ENCODE measurements at places on chromosomes 6 and 20. TPM values are rescaled to one million over a fixed set of nuclear protein-coding genes. Genes with fewer than 3 reads are reported as not detected.

Gene PPP1R16B
- total RNA-seq = 6.7 TPM

Gene LBP
- not detected for total RNA-seq

Gene TNF
- total RNA-seq = 0.61 TPM

Gene HLA-DRB1
- 20.2 TPM for total RNA-seq

Gene RCAN2
- 12.4 TPM for total RNA-seq

Gene FAM162B
- total RNA-seq = 0.61 TPM

Gene RAET1L
- total RNA-seq = 99.5 TPM

Gene SIGLEC1
- 0.53 TPM for total RNA-seq

Gene CLPSL2
- total RNA-seq = not detected

Gene SMLR1
- not detected for total RNA-seq

Gene GRM1
- total RNA-seq = not detected

DNA sequence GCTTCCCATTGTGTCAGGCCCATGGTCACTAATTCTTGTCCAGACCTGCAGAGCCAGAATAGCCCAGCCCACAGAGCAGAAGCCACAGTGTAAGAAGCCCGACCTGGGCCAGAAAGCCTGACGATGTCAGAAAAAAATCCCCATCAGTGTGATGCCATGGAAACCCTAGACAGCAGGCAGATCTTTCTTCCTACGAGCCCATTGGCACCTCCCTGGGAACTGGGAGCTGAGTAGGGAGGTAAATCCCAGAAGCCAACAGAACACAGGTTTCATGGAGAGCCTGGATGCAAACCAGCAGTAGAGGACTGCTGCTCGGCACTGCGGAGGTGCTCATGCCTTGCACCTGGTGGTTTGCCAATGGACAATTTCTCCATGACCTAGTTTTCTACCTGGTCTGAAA lies 82.2 kb upstream of the SLC22A16 start:
- no peak for DNase-seq
- H3K4me1 ChIP-seq = no peaks in the 10 kb centered on the region
- H3K36me3 ChIP-seq = no peaks in the 10 kb centered on the region

GRCh38 chr6:122719176-122719575 lies 60.3 kb upstream of the FABP7 start:
- no peaks in the 10 kb centered on the region for H3K36me3 ChIP-seq
- H3K4me1 ChIP-seq = no peaks in the 10 kb centered on the region
- DNase-seq = no peak
- H3K4me3 ChIP-seq = no peak overlapping the region
- H3K27ac ChIP-seq = no peak overlapping the region
- H3K27me3 ChIP-seq = no peaks in the 10 kb centered on the region

GRCh38 chr6:30720738-30721197 lies 616 bp downstream of the TUBB start:
- peaks cover 35% of the 10 kb centered on the region for H3K36me3 ChIP-seq
- peak overlapping the region; percentile 91 for H3K27ac ChIP-seq
- peak; percentile 41 for DNase-seq
- H3K4me1 ChIP-seq = peaks cover 47% of the 10 kb centered on the region

GRCh38 chr6:100488244-100488643 lies 23.5 kb upstream of the SIM1 start:
- H3K27me3 ChIP-seq = no peaks in the 10 kb centered on the region
- no peaks in the 10 kb centered on the region for H3K36me3 ChIP-seq

GRCh38 chr20:35539756-35540212 lies 2.1 kb upstream of the ERGIC3 start:
- no peaks in the 10 kb centered on the region for H3K36me3 ChIP-seq
- no peak overlapping the region for H3K4me3 ChIP-seq
- DNase-seq = no peak
- H3K4me1 ChIP-seq = peaks cover 8% of the 10 kb centered on the region
- no peak overlapping the region for H3K27ac ChIP-seq
- no peaks in the 10 kb centered on the region for H3K27me3 ChIP-seq

DNA sequence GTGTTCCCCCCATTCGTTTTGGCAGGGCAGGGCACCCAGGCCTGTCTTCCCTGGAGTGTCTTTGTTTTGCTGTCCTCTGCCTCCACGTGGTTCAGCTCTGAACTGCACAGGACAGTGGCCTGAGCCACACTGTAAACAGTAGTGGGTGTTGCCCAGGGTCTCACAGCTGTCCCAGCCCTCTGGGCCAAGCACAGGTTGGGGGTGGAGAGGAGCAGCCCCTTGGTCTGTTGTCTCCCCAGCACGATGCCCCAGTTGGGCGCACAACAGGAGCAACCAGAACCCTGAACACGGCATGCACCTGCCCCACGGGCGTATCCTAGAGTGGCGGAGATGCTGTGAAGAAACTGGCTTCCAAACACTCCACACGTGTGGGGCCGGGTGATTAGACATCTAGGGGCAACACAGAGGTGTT lies 14.4 kb downstream of the CCDC167 start:
- no peak overlapping the region for H3K27ac ChIP-seq
- no peak for DNase-seq
- no peaks in the 10 kb centered on the region for H3K4me1 ChIP-seq

- no peaks in the 10 kb centered on the region for H3K27me3 ChIP-seq
- H3K4me3 ChIP-seq = no peak overlapping the region
- peaks cover 7% of the 10 kb centered on the region for H3K4me1 ChIP-seq
- DNase-seq = no peak
- H3K36me3 ChIP-seq = peaks cover 11% of the 10 kb centered on the region
Observed at GRCh38 chr6:16511040-16511660, 250.1 kb downstream of the ATXN1 start.

GRCh38 chr6:23424584-23424983 lies 701.4 kb upstream of the NRSN1 start:
- no peaks in the 10 kb centered on the region for H3K4me1 ChIP-seq
- no peaks in the 10 kb centered on the region for H3K27me3 ChIP-seq
- DNase-seq = no peak
- no peak overlapping the region for H3K4me3 ChIP-seq
- no peaks in the 10 kb centered on the region for H3K36me3 ChIP-seq

DNA sequence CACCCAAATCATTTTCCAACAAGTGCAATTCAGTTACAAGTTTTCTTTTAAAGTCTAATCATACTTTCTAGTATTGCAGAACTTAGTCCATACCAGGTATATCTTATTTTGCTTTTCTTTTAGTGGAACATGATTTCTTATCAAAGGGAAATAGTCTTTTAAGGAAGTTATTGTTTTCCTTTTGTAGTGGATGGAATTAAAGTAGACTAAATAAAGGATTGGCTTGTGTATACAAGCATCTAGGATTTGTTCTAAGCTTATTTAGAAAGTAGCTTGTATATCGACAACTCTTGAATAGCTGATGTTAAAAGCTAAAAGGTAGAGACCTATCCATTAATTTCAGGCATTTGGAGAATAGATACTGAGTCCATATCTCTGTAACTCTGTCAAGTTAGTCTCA lies 14.8 kb downstream of the DCBLD1 start:
- peaks cover 53% of the 10 kb centered on the region for H3K4me1 ChIP-seq
- DNase-seq = no peak
- H3K4me3 ChIP-seq = no peak overlapping the region
- peak overlapping the region; percentile 63 for H3K27ac ChIP-seq
- no peaks in the 10 kb centered on the region for H3K36me3 ChIP-seq

- no peak overlapping the region for H3K4me3 ChIP-seq
- no peaks in the 10 kb centered on the region for H3K4me1 ChIP-seq
- no peak for DNase-seq
- H3K27me3 ChIP-seq = no peaks in the 10 kb centered on the region
Observed at GRCh38 chr20:24820345-24820744, 128.7 kb upstream of the CST7 start.

GRCh38 chr6:74073429-74073828 lies 377.4 kb downstream of the CD109 start:
- no peak overlapping the region for H3K27ac ChIP-seq
- no peak for DNase-seq
- H3K36me3 ChIP-seq = no peaks in the 10 kb centered on the region
- H3K4me1 ChIP-seq = no peaks in the 10 kb centered on the region
- no peak overlapping the region for H3K4me3 ChIP-seq

- no peaks in the 10 kb centered on the region for H3K27me3 ChIP-seq
- H3K27ac ChIP-seq = no peak overlapping the region
- no peak for DNase-seq
- no peak overlapping the region for H3K4me3 ChIP-seq
- no peaks in the 10 kb centered on the region for H3K36me3 ChIP-seq
Observed at GRCh38 chr6:24100024-24100769, 25.8 kb upstream of the NRSN1 start.

GRCh38 chr6:41088451-41088850 lies 15.7 kb downstream of the NFYA start:
- no peak overlapping the region for H3K4me3 ChIP-seq
- H3K36me3 ChIP-seq = peaks cover 24% of the 10 kb centered on the region
- no peaks in the 10 kb centered on the region for H3K27me3 ChIP-seq
- H3K4me1 ChIP-seq = no peaks in the 10 kb centered on the region

- no peak overlapping the region for H3K27ac ChIP-seq
- H3K27me3 ChIP-seq = no peaks in the 10 kb centered on the region
- no peak for DNase-seq
- H3K4me3 ChIP-seq = no peak overlapping the region
Observed at GRCh38 chr20:50873585-50873984, 57.7 kb downstream of the ADNP start.

- H3K36me3 ChIP-seq = no peaks in the 10 kb centered on the region
- H3K27me3 ChIP-seq = no peaks in the 10 kb centered on the region
- no peak for DNase-seq
- H3K4me1 ChIP-seq = peaks cover 5% of the 10 kb centered on the region
- no peak overlapping the region for H3K4me3 ChIP-seq
Observed at GRCh38 chr6:111282515-111282914, 195.2 kb downstream of the SLC16A10 start.

DNA sequence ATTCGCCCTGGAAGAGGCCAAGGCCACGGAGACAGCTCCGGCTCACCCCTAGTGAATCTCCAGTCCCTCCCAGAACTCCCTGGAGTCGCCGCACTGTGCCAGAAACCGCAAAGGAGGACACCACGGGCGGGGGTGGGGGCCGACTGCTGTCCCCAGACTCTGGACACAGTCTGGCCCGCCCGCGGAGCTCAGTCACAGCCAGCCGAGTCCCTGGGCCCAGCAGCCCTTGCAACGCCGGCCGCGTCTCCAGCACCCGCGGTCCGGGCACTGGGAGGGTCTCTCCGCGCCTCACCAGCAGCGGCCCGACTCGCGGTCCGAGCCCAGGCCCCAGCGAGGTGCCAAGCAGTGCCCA lies 518 bp downstream of the PEX6 start:
- peaks cover 26% of the 10 kb centered on the region for H3K4me1 ChIP-seq
- peak overlapping the region; percentile 93 for H3K27ac ChIP-seq
- peak overlapping the region; percentile 96 for H3K4me3 ChIP-seq
- no peaks in the 10 kb centered on the region for H3K27me3 ChIP-seq
- H3K36me3 ChIP-seq = no peaks in the 10 kb centered on the region

- no peaks in the 10 kb centered on the region for H3K4me1 ChIP-seq
- DNase-seq = no peak
- no peak overlapping the region for H3K27ac ChIP-seq
Observed at GRCh38 chr6:78598966-78599365, 268.4 kb upstream of the IRAK1BP1 start.

- H3K4me1 ChIP-seq = peaks cover 46% of the 10 kb centered on the region
- peak overlapping the region; percentile 87 for H3K27ac ChIP-seq
- H3K27me3 ChIP-seq = no peaks in the 10 kb centered on the region
- no peaks in the 10 kb centered on the region for H3K36me3 ChIP-seq
- no peak overlapping the region for H3K4me3 ChIP-seq
Observed at GRCh38 chr6:158043586-158044524, 62.2 kb downstream of the SYNJ2 start.

- no peaks in the 10 kb centered on the region for H3K27me3 ChIP-seq
- peaks cover 84% of the 10 kb centered on the region for H3K36me3 ChIP-seq
- no peak overlapping the region for H3K27ac ChIP-seq
- no peak for DNase-seq
- no peaks in the 10 kb centered on the region for H3K4me1 ChIP-seq
- no peak overlapping the region for H3K4me3 ChIP-seq
Observed at GRCh38 chr6:135488023-135488422, 9.5 kb downstream of the AHI1 start.

DNA sequence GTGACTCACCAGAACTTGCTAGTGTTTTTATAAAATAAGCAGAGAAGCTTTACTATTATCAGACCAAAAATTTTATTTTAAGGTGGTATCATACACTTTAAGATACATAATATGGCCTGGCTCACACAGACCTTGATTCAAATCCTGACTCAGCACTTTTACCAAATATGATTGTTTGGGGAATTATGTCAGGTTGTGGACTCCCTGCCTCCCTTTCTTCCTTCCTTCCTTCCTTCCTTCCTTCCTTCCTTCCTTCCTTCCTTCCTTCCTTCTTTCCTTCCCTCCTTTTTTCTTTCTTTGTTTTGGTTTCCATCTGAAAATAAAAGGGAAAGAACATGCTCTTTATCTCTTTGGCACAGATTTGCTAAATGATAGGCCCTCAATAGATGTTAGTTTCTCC lies 186.0 kb upstream of the MMS22L start:
- H3K27ac ChIP-seq = no peak overlapping the region
- H3K36me3 ChIP-seq = no peaks in the 10 kb centered on the region
- H3K4me3 ChIP-seq = no peak overlapping the region
- DNase-seq = no peak

DNA sequence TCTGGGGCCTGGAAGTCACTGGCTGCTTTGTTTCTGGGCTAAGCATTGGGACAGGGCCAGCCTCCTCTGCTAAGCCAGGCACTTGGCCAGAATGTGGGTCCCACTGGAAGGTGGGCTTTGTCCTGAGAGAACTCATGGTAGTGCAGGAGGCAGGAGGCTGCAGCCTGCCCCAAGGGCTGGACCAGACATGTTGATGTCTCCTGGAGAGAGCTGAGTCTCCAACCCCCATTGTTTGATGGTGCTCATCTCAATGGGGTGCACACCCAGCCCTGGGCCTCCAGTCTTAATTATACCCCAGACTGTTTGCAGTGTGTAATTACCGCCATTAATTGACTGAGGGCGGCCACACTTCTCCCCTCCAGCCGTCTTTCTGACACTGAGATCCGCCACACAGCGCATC lies 220.5 kb upstream of the PMEPA1 start:
- no peak overlapping the region for H3K27ac ChIP-seq
- no peak for DNase-seq
- no peaks in the 10 kb centered on the region for H3K4me1 ChIP-seq
- no peak overlapping the region for H3K4me3 ChIP-seq

DNA sequence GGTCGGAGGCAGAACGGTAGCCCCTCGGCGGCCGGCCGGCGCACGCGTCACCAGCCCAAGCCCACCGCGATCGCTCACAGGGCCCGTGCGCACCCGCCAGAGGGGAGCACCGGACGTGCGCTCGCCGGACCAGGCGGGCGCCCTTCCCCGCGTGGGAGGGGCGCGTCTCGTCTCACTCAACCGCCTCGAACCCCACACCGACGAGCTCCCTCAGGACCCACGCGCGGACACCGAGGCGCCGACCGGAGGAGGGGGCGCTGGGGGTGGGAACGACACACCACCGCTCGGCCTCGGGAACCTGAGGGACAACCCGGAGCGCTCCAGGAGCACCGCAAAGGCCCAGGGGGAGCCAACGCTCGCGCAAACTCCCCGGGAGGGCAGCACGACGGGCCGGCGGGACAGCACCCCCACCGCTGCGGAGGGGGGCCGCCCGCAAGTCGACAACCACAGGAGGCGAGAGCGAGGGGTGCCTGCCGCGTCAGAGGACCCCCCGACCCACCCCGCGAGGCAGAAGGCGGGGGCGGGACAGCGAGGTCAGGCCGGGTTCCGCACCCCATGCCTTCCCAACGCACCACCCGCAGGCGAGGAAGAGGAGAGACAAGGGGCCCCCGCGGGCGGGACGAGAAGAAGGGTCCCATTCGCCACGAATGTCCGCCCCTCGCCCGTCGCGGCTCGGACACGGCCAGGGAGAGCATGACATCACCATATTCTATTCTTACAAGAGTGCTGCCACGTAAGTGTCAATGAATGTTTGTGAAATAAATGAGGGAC lies 512.7 kb upstream of the ZNF337 start:
- H3K27ac ChIP-seq = no peak overlapping the region
- no peak for DNase-seq
- H3K36me3 ChIP-seq = no peaks in the 10 kb centered on the region
- H3K4me3 ChIP-seq = peak overlapping the region; percentile 38
- peaks cover 8% of the 10 kb centered on the region for H3K4me1 ChIP-seq

GRCh38 chr6:19632230-19632629 lies 204.9 kb upstream of the ID4 start:
- H3K4me1 ChIP-seq = no peaks in the 10 kb centered on the region
- no peak for DNase-seq
- no peak overlapping the region for H3K4me3 ChIP-seq
